ENCODE measurements at places on chromosomes 12 and 14.

GRCh38 chr12:4145990-4146859, 127.3 kb upstream of the CCND2 start:
- no peak for DNase-seq

DNA sequence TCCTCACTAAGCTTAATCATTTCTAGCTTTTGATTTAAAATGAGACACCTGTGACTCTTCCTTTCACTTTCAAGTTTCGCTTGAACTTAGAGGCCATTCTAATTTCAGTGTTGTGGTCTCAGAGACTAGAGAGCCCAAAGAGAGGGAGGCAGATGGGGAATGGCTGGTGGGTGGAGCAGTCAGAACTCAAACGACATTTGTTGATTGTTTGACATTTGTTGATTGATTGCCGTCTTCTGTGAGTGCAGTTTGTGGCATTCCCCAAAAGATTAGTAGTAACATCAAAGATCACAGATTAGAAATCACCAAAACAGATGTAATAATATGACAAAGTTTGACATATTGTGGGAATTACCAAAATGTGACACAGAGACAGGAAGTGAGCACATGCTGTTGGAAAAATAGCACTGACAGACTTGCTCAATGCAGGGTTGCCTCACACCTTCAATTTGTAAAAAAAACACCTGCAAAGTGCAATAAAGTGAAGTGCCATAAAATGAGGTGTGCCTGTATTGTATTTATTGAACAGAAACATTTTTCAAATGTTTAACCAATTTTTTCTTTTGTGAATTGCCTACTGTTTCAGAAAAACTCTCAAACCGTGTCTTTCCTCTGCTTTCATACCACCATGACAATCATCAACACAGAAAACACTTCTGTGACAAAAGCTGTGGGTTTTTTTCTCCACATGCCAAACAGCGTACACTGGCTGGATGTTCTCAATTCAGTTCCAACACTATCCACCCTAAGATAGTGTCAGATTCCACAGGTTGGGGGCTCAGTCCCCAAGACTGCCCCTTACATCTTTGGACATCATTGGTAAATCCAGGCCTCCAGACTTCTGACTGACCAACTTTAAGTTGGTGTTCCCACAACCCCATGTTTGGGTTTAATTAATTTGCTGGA, 376.3 kb upstream of the RGS6 start:
- DNase-seq, result no peak

GRCh38 chr12:48997719-48998496, 1.3 kb downstream of the DDN start:
- no peak for DNase-seq

GRCh38 chr14:22556990-22557623, 31.9 kb downstream of the DAD1 start:
- DNase-seq, result peak; percentile 91

GRCh38 chr12:6532927-6533652, 1.2 kb upstream of the GAPDH start:
- no peak for DNase-seq

- no peak for DNase-seq
Measured at GRCh38 chr12:123047289-123047688, 66.8 kb downstream of the ARL6IP4 start.

DNA sequence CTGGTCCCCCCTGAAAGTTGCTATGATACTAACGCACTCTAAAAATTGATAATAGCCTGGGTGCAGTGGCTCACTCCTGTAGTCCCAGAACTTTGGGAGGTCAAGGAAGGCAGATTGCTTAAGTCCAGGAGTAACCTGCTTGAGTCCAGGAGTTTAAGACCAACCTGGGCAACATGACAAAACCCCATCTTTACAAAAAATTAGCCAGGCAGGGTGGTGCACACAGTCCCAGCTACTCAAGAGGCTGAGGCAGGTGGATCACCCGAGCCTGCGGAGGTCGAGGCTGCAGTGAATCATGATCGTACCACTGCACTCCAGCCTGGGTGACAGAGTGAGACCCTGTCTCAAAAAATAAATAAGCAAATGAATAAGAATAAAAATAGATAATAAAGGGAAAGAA, 42.9 kb downstream of the HEATR5A start:
- no peak for DNase-seq

DNA sequence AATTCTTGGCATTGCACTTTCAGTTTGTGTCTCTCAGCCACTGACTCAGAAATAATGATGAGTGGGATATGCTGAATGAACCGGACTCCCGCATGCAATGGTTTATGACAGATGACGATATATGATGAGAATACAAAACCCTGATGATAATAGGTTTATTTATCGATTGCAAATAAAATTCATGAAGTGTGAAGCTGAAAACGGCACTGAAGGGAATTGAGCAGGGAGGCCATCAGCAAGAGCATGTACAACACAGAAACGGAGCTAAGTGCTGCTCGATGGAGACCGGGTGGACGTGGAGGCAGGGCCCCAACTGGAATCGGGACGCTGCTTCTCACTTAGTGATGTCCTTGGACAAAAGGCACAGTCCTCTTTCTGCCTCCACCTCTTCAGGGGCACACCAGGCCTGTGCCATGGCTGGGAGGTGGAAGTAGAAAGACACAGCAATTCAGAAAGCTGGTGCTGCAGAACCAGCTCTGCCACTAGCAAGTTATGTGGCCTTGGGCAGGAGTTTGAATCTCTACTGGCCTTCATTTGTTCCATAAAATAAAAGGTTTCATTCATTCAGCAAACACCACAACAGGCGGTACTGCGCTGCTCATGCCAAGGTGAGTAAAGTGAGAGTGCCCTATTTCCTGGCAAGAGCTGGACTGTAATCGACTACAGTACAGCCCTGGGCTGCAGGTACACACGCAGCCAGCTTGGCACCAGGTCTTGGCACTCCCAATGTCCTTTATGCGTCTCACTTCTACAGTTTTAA, 117.0 kb downstream of the EGLN3 start:
- DNase-seq, result no peak

DNA sequence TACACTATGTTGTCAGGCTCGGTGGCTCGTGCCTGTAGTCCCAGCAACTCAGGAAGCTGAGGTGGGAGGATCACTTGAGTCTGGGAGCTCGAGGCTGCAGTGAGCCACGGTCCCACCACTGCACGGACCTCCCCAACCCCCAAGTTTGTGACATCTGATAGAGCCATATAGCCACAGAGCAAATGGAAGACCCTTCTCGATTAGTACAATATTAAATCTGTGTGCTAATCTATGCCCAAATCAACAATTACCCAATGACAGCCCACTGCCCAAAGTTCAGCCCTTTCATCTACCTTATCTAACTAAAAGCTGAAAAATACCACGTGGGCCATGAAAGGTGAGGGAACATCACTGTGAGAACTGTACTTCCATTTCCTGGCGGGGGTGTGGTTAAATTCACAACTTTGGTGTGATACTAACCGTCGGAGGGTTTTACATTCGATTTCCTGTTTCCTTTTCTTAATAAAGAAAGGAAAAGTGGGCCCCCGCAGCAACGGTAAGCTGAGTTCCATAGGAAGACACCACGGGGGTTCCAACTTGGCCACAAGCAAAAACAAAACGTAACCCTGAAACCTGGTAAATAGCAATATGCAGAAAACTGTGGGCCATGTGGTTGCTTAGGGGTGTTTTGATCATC, 31.2 kb upstream of the FOS start:
- peak; percentile 34 for DNase-seq

- DNase-seq, result no peak
Measured at GRCh38 chr12:90854136-90854689, 100.8 kb downstream of the CCER1 start.

GRCh38 chr12:102950107-102950949, 7.1 kb upstream of the ASCL1 start:
- no peak for DNase-seq

DNA sequence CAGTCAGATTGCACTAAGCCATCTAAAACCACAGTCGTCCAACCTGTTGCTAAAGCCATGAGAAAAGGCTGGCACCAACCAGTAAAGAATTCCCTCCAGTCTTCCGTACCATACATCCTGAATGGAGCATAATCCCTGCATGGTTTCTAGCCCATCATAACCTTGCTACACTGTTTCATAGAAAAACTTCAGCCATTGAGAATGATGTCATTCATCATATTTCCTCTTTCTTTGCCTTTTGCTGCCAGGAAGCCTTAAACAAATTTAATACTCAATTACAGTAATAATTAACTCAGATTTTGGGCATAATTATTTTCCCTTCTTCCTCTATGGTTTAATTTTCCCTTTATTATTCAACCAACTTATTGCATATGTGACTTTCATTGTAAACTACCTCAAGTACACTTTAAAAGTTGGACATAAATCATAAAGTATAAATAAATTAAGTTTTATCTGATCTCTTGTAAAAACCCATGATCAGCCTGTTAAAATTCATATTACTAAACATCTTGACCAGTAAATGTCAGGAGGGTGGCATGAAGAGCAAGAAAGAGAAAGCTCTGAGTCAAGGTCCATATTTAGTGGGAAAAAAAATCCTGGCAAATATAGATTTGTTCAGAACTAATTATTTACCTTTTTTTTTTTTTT, 264.7 kb downstream of the ZFP36L1 start:
- no peak for DNase-seq

DNA sequence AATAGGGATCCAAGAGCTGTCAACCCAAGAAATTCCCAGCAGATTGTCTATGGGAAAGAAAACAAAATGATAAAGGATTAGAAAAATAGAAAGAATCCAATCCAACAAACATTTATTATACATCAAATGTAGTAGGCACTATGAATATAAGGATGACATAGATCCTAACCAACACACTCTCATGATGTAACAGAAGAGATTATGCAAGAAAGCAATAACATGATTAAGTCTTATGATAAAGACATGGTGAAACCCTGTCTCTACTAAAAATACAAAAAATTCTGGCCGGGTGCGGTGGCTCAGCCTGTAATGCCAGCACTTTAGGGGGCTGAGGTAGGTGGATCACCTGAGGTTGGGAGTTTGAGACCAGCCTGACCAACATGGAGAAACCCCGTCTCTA, 2.7 kb downstream of the MED6 start:
- DNase-seq, result no peak

GRCh38 chr14:105315941-105316576, 1.5 kb downstream of the PACS2 start:
- peak; percentile 19 for DNase-seq

GRCh38 chr12:3996322-3996721, 123.1 kb upstream of the PARP11 start:
- no peak for DNase-seq

DNA sequence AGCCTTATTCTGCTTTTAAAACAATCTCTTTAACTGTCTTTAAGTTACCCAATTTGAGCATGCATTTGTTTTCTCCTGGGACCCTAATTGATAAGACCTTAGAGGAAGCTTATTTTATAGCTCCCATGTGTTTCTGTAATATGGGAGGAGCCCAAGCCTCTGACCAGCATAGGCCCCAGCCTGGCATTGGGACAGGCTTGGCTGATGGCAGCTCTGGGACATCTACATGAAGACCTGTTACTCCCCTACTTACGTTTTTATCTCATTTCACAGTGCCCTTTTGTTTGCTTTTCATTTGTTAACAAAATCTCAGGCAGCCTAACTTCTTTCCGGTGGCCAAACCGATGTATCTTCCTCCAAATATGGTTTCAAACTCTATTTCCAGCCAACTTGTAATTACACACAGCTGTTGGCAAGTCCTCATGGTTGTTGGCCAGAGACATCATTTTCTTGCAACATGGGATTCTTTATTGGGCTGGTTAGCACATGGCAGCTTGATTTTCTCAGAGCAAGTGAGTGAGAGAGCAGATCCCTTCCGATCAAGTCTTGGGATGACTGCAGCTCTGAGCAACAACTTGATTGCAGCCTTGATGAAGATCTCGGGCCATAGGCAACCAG, 1117.5 kb downstream of the AACS start:
- DNase-seq, result no peak

DNA sequence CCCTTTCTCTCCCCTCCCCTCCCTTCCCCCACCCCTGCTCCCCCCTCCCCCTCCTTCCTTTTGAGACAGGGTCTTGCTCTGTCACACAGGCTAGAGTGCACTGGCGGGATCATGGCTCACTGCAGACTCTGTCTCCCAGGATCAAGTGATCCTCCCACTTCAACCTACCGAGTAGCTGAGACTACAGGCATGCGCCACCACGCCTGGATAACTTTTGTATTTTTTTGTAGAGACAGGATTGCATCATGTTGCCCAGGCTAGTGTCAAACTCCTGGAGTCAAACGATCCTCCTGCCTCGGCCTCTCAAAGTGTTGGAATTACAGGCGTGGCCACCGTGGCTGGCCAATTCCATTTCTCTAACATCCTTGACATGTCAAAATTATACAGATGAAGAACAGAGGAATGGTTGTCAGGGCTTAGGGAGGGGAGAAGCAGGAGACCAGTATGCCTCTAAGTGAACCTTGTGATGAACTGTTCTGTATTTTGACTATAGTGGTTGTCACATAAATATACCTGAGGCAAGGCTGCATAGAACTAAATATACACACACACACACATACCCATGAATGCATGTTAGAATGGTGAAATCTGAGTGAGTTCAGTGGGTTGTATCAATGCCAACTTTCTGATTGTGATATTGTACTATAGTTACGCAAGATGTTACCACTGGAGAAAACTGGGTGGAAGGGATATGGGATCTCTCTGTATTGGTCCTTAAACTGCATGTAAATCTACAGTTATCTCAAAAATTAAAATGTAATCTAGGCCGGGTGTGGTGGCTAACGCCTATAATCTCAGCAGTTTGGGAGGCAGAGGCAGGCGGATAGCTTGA, 3.6 kb upstream of the CFAP73 start:
- no peak for DNase-seq

GRCh38 chr14:95316821-95317220, 2.9 kb downstream of the CLMN start:
- DNase-seq, result no peak

DNA sequence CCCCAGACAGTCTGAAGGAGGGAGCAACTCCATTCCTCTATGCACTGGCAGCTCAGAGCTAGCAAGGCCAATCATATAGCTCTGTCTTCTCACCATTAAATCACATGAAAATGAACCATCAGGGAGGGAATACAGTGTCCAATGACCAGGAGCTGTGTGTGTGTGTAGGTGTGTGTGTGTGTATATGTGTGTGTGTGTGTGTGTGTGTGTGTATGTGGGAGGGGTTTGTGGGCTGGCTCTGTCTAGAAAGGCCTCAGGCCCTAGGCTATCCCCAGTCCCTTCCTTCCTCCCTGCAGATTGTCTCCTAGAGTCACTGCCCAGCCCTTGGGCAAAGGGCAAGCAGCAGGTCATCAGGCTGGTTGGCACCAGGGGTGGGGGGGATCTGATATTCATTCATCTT, 5.7 kb upstream of the SUSD6 start:
- DNase-seq, result no peak

DNA sequence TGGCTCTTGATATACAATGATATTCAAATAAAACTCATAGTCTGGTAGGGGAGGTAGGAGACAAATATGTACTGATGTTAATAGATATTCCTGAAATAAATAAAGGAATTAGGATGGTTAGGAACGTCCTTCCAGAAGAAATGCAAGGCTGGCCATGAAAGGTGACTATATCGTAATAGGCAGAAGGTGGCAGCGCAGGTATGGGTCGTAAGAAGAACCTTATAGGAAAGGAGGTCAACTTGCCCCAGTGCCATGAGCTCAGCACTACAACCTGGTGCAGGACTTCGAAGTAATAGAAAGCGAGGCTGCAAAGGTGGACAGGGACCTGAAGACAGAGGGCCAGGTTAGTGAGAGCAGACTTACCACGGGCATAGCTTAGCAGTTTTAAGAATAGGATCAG, 55.3 kb upstream of the FGD4 start:
- DNase-seq, result no peak
